ENCODE measurements at places on chromosomes 2 and 18.

DNA sequence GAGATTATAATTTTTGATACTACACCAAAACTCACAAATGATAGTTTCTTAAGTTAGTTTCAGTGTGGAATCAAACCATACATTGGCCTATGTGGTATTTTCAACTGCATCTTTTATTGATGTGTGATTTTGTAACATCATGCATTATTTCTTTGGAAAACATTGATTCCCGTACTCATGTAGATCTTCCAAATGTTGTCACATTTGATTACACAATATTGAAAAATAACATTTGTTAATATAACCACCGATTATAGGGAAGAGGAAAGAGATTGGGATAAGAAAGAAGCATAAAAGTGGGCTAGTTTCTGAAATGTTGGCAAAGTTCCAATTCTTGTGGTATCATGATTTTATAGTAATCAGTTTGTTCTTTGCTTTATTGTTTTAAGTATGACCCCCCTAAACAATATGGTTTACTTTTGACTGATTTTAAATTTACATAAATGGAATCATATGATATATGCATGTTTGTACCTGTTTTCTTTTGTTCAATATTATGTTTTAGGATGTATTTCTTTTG lies 117.2 kb upstream of the OTX1 start:
- no peak for DNase-seq

- no peak for DNase-seq
These were observed 1.7 kb upstream of the DPP4 start for GRCh38 chr2:162075689-162076132.

DNA sequence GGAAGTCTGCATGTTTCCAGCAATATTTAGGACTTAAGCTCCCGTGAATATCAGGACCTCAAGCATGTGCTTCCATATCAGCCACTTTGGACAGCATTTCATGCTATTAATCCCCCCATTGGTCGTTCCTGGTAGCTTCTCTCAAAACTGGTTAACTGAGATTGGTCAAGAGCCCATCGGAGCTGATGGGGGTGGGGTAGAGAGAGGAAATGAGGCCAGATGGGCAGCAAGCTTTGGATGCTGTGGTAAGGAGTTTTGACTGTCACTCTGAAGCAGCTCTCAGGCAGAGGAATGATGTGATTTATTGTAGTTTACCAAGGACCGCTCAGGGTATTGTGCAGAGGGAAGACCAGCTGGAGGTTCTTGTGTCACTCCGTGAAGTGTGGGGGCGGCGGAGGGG lies 81.8 kb downstream of the FAM168B start:
- DNase-seq, result no peak

DNA sequence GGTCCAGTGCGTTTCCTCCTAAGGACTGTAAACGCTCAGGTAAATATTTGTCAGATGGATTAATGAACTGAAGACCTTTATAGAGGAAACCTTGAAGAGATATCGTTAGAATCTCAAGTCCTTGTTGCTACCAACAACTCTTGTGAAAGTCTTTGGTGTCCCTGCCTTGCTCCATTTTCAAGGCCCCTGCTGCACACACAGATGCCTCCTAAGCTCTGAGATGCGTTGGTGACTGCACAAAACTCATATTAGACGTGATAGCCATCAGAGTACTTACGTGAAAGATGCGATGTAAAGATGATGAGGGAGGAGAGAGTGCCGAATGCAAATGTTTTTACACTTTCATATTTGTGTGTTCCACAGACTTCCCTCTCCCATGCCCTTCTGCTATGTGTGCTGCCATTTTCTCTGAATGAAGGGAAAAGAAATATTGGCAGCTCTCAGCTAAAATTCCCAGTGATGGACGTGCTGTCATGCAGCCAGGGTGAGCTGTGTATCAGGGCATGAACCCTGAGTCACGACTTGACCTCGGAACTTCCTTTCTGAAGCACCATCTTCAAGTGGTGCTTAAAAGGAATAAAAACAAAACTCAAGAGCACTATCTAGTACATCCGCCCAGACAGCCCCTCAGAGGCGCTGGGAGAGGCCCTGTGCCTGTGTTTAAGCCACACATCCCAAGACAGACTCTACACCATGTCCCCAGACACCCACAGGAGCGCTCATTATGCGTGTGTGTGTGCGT lies 117.4 kb downstream of the FAM210A start:
- no peak for DNase-seq

DNA sequence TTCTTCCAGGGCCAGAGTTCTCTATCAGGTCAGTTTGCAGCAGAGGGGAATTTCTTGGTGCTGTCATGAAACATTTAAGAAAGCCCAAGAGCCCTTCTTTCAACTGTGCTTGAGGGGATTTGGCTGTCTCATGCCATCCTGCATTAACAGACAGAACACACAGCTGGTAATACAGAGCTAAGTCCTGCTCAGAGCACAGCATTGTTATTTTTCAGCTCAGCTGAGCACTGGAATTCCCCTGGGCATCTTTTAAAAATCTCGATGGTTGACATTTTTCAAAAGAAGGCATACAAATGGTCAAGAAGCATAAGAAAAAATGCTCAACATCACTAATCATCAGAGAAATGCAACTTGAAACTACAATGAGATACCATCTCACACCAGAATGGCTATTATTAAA lies 14.9 kb upstream of the IL1R2 start:
- no peak for DNase-seq

GRCh38 chr2:196182439-196183171 lies 11.2 kb upstream of the STK17B start:
- DNase-seq, result no peak

- DNase-seq, result no peak
These were observed 129.7 kb downstream of the PTPRM start for GRCh38 chr18:7696780-7697179.

DNA sequence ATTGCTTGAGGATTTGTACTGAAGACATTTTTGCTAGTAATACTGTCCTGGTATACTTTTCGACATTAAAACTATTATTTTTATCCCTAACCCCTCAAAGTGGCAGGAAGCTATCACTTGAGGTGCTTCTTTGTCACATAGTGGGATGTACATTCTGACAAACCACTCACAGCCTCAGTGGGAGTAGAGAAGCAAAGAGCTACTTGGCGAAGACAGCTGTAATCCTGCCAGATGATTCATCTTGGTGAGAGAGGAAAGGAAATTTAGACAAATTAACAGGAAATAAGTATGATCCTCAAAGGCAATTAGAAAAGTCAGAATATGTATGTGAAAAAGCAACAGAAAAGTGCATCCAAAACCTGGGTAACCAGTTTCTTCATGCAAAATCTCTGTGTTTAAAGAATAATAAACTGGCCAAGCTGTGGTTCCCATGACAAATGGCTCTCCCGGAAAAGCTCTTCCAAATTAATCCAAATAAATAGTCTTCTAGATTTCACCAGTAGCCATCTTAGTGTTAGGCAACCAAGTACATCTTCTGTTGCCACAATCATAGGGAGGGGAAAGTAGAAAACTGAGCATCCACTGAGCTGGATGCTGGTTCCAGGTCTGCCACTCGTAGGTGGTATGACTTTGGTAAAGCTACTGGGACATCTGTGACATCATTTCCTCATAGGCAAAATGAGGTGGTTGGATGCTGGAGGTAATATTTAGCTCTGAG lies 308.0 kb upstream of the LYPD1 start:
- no peak for DNase-seq
